ENCODE measurements at places on chromosomes 12 and 14.
A peak's percentile ranks its signal among the peaks of the same experiment; 100 is the strongest.

DNA sequence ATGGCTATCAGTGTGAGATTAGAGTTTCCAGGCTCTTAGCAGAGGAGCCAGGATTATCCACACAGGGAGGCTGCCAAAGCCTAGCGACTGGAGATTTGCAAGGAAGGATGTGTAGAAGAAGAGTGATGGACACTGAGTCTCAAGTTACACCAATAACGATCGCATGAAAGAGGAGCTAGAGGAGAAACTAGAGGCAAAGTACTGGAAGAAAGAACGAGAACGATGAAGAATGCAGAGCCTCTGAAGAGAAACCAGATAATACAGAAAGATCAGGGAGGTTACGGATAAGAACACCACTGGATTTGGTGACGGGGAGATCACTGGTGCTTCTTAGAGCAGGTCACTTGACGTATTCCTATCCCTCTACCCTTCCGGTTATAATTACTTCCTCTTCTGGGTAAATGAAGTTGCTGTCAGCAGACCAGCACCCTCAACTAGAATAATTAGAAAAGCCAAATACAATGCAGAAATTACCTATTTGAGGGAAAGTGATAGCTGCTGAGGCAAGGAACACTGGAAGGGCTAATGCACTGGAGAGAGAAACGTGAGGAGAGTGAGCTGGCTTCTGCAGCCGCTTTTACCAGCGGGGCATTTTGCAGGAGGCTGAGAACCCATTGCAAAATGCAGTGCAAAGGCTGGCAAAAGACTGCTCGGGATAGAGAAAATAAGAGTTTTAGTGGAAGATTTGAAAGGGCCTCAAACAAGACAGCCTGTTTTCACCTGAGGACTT lies 93.1 kb upstream of the HIF1A start:
- DNase-seq, result no peak

- DNase-seq, result no peak
Observed at GRCh38 chr12:80099259-80099658, at the start of gene OTOGL. Gene OTOGL, plus strand, starts transcription at chr12:80099537. Its CDS starts 109,895 bp downstream, at chr12:80209432.

- no peak for DNase-seq
Observed at GRCh38 chr14:62002642-62003041, 240.4 kb downstream of the SNAPC1 start.

DNA sequence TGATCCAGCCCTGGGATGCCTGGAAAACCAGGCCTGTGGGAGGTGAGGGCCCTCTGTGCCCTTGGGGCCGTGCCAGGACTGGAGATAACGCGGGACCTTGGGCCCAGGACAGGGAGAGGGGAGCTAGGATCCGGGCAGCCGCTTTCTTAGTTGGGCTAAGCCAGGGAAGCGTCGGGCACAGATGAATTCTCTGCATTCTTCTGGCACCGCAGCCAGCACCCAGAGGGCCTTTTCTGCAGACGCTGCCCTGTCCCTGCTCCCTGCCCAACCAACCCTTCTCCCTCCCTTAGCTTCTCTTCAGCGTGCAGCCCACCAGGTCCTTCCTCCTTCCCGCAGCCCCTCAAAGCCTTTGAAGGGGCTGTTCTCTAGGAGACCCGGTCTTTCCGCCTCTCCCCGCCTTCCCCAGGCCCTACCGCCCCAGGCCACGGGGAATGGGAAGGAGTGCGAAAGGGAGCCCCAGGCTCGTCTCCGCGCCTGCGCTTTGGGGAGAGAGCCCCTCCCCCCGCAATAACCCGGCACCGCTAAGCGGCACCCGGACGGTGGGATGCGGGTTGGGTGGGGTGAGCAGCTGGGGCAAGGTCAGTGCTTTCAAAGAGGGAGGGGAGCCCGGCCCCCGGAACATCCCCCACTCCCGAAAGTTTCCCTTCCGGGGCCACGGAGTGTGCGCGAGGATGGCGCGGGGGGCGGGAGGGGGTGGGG lies 663 bp downstream of the NCKAP5L start:
- DNase-seq, result peak; percentile 14

DNA sequence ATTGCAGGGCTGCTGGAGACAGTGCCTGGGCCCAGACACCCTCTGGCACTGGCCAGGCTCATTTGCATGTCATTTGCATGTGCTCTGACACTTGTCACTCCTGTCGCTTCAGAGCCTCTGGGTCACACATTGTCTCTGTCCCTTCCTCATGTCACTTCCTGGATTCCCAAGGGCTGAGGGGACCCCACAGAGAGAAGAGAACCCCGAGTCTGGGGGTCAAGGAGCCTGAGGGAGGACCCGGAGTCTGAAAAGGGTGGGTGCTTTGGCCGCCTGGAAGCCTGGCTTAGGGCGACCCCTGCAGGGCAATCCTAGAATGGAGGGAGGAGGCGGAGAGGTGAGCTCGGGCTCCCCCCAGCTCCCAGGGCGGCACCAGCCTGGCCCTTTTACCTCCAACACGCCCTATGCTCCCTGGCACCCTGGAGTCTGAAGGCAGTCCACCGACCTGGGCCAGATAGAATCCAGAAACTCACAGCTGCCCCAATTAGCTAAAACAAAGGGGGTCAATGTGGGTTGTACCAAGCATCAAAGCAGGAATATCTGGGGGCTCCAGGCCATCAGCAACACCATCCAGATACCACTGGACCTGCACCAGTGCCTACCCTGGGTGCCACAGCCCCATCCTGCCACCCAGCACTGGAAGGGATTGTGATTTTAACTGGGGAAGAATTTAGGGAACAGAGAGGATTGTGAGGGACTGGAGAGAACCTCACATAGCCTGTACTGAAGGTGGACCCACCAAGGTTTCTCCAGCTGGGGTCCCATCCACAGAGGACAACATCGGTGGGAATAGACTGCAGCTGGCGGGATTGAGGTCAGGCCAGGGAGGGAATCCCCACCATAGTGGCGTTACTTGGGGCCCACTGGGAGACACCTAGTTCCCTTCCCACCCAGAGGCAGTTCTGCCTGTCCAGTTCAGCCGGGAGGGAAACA lies 21.8 kb upstream of the KRT78 start:
- peak; percentile 77 for DNase-seq

- DNase-seq, result no peak
Observed at GRCh38 chr14:69582212-69582611, 7.5 kb upstream of the CCDC177 start.

GRCh38 chr12:125983094-125983783 lies 918.0 kb downstream of the AACS start:
- DNase-seq, result no peak

- DNase-seq, result no peak
Observed at GRCh38 chr14:102501751-102502315, 7.7 kb downstream of the ANKRD9 start.

DNA sequence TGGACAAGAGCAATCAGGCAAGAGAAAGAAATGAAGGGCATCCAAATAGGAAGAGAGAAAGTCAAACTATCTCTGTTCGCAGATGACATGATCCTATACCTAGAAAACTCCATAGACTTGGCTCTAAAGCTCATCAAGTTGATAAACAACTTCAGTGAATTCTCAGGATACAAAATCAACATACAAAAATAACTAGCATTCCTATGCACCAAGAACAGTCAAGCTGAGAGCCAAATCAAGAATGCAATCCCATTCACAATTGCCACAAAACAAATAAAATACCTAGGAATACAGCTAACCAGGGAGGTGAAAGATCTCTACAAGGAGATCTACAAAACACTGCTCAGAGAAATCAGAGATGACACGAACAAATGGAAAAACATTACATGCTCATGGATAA lies 417.5 kb upstream of the ATP2B1 start:
- no peak for DNase-seq

- no peak for DNase-seq
Observed at GRCh38 chr12:56071648-56072047, 8.3 kb upstream of the ERBB3 start.

- peak; percentile 5 for DNase-seq
Observed at GRCh38 chr12:93785249-93786010, 108.3 kb downstream of the CRADD start.

GRCh38 chr14:75832621-75833297 lies 149.0 kb downstream of the TGFB3 start:
- DNase-seq, result no peak

GRCh38 chr14:65360144-65360784 lies 52.3 kb upstream of the FUT8 start:
- no peak for DNase-seq

- no peak for DNase-seq
Observed at GRCh38 chr12:92722897-92723296, 20.1 kb downstream of the PLEKHG7 start.

DNA sequence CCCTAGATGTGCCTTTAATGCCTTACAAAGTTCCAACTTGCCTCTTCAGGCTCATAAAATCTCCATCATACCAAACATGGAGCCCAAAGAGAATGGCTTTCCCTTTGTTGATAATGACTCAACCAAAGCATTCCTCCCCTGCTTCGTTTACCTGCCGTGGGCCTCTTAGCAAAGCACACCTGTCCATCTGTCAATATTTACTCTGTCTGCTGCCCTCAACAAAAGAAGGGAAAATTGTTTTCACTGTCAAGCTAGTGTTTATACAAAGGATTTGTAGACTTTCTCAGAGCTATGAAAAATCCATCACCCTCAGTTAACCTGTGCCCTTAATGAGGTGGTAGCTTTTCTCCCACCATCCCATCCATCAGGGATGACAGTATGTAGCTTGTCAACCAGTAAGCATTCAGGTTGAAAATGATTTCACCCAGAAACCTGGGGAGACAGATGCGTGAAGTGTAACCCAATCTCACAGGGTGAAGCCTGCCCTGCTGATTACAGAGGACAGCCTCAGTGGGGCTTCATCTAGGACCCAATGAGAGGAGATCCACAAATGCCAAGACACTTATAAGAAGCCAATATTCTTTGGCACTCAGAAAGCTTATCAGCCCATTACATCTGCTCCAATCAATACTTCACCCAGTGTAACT lies 278.1 kb downstream of the NUAK1 start:
- no peak for DNase-seq

- no peak for DNase-seq
Observed at GRCh38 chr14:90828642-90829487, 12.6 kb upstream of the TTC7B start.

DNA sequence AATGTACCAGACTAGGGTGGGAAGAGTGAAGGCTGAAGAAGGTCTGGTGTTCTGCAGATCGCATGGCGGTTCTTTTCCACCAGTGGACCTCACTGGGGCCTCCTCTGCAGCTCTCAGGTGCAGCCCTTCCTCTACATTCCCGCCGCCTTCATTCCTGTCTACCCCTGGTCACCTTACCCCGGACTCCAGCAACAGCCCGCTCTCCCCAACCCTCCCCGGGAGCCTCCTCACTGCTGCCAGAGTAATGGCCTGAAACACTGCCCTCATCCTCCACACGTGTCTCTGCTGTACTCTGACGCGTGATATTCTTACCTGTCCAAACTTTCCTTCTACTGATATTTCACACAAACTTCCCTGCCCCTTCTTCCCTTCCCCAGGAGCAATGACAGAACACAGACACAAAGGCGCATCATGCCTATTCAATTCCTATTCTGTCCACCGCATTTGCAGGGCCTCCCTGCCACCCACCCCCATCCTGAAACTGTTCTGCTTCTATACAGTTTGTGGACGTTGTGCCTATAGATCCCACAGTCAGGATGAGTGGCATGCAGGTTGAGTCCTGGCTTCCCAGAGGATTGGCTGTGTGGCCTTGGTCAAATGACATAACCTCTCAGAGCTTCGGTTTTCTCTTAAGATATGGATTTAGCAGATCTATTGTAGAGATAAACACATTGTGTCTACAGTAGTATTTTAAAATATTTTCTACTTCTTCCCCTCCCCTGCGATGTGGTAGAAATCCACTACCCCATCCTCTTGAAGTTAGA lies 1.7 kb upstream of the NUAK1 start:
- no peak for DNase-seq

DNA sequence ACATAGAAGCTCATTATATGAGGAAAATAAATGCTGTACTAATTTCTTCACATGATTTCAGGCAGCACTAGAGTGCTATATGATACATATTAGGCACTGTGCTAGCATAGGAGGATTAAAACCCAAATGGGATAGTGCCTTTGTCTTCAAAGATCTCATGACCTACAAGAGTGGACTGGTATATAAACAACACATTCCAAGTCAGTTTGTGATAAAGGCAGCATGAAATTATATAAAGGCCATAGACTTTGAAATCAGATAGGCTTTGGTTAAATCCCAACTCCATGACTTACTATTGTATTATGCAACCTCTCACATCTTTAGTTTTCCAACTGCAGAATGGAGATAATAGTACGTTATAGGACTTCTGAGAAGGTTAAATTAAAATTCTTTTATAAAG lies 179.7 kb downstream of the RAD51B start:
- no peak for DNase-seq

Data from stimulated activated CD8-positive, alpha-beta memory T cell treated with anti-CD3 and anti-CD28 coated beads, Interleukin-7, amount 100 ng/mL, for 1 hour (primary cell).